Fibroblast of the conjunctiva (primary cell): ENCODE measurements at places on chromosomes 12 and 14.

GRCh38 chr12:133129368-133130037 lies 571 bp downstream of the ZNF891 start:
- DNase-seq: no peak

GRCh38 chr14:39991041-39991440 lies 558.8 kb upstream of the FBXO33 start:
- DNase-seq: no peak

DNA sequence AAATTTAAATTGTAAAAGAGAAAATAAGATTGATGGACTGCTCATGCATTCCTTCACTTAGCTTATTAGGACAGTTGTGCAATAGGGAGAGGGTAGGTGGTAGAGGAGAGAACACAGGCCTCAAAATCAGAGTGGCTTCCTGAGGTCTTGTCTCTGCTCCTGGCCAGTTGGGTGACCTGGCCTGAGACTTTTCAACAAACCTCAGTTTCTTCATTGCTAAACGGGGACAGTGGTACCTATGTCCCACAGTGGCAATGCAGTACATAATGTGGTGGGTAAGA lies 2.6 kb downstream of the MAP3K12 start:
- no peak for DNase-seq

DNA sequence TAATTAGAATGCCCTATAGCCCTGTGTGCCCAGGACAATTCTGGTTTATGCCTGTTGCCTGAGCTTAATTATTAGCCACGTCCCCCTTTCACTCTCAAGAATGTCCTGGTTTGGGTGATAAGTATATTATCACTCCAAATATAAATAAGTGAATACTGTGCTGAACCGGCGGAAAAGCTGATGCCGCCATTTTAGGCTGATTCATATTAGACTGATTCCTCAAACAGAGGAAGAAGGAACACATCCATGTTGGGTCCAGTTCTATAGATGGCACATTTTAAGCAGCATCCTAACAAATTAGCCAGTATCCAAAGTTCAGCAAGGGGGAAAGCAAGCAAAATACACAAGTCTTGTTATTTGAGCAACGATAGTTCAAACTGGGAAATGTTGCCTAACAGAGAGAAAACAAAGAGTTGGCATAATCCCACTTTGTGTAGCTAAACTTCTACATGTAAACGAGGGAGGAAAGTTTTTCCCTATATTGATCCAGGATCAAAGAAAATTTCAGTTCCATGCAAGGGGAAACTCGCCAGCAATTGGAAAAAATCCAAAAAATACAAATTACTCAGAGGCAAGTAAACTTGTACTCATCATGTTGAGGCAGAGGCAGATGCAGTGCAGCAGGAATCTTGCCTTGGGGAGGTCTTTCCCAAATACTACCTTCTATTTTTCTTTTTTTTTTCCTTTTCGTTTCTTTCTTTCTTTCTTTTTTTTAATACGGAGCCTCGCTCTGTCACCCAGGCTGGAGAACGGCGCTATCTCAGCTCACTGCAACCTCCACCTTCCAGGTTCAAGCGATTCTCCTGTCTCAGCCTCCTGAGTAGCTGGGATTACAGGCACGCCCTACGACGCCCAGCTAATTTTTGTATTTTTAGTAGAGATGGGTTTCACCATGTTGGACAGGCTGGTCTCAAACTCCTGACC lies 96.2 kb downstream of the ITPR2 start:
- no peak for DNase-seq

DNA sequence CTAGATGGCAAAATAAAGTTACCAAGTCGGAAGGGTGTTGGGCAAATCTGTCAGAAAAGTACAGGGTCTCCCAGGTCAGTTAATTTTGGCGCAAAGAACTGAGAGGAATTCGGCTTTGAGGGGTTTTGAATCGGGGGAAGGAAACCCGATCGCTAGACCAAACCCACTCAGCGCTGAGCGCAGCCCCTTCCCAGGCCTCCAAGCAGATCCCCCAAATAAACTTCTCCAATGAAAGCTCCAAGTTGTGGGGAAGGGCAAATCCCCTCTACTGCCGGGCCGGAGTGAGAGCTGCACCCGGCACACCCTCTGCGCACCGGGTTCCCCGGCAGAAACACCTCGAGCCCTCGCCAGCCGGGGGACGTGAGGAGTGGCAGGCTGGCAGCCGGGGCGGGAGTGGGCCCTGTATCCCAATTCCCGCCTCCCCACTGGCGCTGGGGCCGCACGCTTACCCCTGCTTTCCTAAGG lies 441 bp downstream of the E2F7 start:
- DNase-seq: no peak

- no peak for DNase-seq
Measured at GRCh38 chr12:92876496-92876895, 52.6 kb downstream of the EEA1 start.

DNA sequence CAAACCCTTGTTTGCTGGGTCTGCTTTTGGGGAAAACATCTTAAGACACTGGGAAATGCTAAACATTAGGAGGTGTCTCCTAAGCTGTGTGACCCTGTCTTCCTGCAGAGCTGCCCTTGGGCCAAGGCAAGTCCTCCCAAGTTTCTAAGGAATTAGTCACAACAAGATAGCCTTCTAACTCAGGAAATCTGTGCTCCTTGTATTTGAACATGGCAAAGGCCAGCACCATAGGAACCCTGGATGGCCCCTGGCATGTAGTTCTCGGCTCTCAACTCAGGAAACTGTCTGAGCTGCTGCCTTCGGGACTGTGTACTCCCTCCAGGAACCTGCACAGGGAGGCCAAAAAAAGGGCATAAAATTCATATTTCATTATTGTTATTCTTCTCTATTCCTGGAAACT lies 37.6 kb upstream of the LTBP2 start:
- DNase-seq: no peak

- DNase-seq: no peak
Measured at GRCh38 chr12:49952391-49953055, 2.0 kb downstream of the AQP2 start.

DNA sequence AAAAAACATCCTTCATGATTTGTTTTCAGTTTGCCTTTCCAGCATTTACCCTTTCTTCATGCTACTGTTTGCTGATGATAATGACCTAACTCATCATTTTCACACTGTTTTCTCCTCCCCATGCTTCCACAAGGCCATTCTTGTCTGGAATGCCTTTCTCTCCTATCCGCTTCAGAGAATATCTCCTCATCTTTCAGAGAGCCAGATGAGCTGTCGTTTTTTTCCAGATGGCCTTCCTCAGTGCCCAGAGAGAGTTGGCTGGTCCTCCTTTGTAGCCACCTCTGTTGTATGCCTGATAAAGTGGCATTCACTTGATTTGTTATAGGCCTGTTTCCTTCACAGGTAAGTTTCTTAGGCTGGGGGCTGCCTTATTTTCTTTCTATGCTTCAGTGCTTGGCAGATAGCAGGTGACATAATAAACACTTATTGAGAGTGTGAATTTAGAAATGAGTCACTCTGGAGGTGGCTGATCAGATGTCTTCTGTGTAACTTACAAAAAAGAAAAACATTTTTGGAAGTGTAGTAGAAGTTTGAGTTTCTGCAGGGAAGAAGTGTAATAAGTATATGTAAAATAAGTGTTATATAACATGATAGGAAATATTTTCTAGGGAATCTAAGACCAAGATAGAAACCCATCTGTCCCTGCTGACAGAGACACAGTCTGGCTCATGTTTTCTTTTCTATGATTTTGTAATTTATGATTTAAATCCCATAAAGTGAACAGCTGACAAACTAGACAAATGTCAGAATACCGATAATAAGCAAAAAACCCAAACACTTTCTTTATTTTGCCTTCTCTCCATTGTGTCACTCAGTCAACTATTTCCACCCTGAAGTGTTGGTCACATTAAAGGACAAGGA lies 174.5 kb downstream of the DACT1 start:
- DNase-seq: no peak

DNA sequence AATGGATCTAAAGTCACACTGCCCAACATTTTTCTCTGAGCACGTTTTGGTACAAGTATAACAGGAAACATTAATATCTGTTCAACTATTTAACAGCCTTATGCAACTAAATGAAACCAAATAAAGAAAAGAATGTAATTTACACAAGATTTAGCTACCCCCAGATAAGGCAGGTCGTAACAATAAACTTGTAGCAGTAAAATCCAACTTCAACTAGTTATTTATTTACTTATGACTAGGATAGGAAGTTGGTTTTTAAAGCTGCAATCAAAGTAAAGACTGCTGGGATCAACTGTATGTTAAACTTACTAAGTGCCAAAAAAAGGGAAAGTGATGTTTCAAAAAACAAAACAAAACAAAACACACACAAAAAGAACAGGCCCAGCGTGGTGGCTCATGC lies 30.9 kb downstream of the FERMT2 start:
- DNase-seq: no peak
